ENCODE measurements at places on chromosomes 6 and 20. TPM values are rescaled to one million over a fixed set of nuclear protein-coding genes. Genes with fewer than 3 reads are reported as not detected.

TRIM31 gene
- total RNA-seq = 0.74 TPM

DNA sequence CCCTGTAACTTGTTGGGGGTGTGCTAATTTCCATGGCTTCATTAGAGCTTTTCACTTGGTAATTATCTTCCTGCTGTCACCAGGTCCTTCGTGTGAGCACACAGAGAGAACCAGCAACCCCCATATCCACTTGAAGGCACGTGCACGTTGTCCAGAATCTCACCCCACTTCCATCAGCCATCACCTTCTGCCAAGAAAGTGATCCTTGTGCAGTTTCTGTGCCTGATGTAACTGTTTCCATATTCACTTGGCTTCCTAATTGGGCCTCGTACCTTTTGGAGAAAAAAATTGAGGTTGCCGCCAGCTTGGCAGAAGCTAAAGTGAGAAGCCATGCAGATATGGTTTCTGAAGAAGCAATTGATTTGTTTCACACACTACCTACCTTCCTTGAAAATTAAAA lies 153.7 kb upstream of the TSHZ2 start:
- no peak for DNase-seq

GRCh38 chr6:80647156-80647555 lies 540.7 kb downstream of the BCKDHB start:
- DNase-seq = no peak

HLA-DMA gene
- 2.1 TPM for total RNA-seq

HCK gene
- not detected for total RNA-seq

C6orf89 gene
- total RNA-seq = 24.4 TPM

BIRC7 gene
- total RNA-seq = 0.54 TPM

GRCh38 chr6:16450821-16451220 lies 212.4 kb downstream of the GMPR start:
- DNase-seq = no peak

TPBG gene
- 4.0 TPM for total RNA-seq

DNA sequence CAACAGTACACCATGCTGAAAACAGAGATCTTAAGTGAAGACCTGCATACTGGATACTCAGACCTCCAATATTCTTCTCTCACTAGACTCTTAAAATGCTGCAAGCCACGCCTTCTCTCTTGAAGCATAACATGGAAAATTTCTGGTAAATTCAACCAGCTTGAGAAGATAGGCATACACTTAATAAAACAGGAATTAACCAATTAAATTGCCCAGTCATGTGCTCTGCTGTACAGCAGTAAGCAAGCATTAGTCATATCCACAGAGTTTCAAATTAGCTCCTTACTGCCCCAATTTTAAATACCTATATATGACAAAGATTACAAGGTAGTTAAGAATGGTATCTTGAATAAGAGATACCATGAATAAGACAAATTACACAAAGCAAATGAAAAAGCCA lies 53.8 kb downstream of the C6orf58 start:
- no peak for DNase-seq

PPP1R11 gene
- total RNA-seq = 35.6 TPM

DNA sequence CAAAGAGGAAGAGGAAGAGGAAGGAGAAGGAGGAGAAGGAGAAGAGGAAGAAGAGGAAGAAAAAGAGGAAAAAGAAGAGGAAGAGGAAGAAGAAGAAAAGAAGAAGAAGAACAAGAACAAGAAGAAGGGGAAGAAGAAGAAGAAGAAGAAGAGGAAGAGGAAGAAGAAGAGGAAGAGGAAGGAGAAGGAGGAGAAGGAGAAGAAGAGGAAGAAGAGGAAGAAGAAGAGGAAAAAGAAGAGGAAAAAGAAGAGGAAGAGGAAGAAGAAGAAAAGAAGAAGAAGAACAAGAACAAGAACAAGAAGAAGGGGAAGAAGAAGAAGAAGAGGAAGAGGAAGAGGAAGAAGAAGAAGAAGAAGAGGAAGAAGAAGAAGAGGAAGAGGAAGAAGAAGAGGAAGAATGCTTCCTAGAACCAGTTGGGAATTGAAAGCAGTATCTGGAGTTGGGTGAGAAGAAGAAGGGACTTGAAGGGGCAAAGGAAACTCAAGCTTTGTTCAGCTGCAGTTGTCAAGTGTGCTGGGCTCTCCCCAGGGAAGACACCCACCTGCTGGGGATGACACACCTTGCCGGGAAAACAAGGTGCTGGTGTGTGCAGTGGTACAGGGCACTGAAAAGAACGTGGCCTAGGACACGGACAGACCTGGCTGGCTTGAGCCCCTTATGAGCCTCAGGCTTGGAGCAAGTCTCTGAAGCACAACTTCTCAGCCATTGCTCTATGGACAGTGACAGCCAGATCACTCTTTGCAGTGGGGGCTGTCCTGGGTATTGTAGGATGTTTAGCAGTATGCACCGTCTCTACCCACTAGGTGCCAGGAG lies 30.1 kb upstream of the ARFGEF2 start:
- no peak for DNase-seq

GRCh38 chr6:158018851-158019361 lies 37.2 kb downstream of the SYNJ2 start:
- DNase-seq = no peak

Measured in Caco-2 (cell line).